Daoy (cell line): ENCODE measurements at places on chromosomes 11 and 22. TPM values are rescaled to one million over a fixed set of nuclear protein-coding genes. Genes with fewer than 3 reads are reported as not detected.

DNA sequence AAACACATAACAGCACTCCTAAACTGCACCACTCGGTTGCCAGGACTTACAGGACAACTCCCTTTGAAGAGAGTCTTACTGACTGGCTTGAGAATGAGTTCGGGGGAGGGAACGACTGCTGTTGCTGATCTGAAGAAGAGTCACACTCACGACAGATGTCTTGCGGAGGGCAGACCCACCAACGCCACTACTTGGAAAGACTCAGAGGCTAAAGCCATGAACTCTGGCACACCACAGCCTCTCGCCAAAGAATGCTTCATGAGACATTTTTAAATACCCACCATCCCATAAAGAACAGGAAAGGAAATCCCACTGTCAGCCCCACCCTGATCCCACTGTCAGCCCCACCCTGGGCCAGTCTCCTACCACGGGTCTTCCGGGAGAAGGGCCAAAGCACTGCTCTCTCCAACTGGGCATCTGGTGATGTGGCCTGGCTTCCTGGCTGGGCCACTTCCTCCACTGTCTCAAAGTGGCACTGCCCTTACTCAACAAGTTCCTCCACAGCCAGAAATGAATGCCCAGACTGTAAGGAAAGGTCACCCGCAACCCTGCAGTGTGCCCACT is 73.6 kb downstream of the MICAL3 start:
- peak; percentile 64 for DNase-seq

IGSF9B gene
- total RNA-seq: 1.0 and 1.3 TPM in 2 replicates

PKDREJ gene
- not detected in 2 replicates for total RNA-seq

GRCh38 chr22:17867160-17867785 is 93.0 kb upstream of the BID start:
- no peak for DNase-seq

TXN2 gene
- 13.8 and 17.0 TPM in 2 replicates for total RNA-seq
